ENCODE measurements at places on chromosomes 13 and 19. TPM values are rescaled to one million over a fixed set of nuclear protein-coding genes. Genes with fewer than 3 reads are reported as not detected.

DNA sequence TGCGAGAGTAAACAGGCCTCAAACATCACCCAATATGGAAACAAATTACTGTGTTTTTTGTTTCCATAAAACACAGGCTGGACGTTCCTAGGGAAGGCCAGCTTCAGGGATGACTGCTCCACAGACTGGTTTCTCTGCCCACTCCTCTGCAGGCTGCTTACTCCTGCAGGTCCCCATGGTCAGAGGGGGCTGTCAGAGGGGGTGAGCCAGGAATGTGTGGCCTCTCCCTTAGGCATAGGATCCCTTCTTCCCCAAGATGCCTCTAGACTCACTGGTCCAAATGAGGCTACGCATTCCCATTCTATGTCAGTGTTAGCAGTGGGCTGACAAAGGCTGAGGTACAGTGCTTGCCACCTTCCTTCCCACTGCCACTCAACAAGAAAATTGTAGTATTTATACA lies 229.8 kb downstream of the LHFPL6 start:
- H3K36me3 ChIP-seq, result no peaks in the 10 kb centered on the region
- no peak for DNase-seq
- peaks cover 9% of the 10 kb centered on the region for H3K27me3 ChIP-seq
- H3K27ac ChIP-seq, result no peak overlapping the region
- no peaks in the 10 kb centered on the region for H3K4me1 ChIP-seq
- H3K4me3 ChIP-seq, result no peak overlapping the region

The TMPRSS9 gene
- total RNA-seq, result not detected

DNA sequence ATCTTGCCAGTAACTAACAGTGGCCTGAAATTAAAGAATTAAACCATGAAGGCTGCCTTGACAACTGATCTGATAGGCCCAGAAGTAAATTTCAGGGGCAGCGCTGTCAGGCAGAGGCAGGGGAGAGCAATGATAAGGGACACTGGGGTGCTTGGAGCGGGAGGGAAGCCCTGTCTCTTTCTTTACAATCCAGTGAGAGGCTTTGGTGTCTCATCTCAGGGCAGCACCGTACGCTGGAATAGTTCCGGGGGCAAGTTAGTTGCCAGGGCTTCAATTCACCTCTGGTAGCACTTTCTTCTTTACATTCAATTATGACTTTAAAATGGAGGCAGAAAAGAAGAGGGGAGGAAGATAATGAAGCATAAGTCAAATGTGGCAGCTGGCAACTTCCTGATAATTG lies 74.6 kb downstream of the CBY2 start:
- no peak overlapping the region for H3K4me3 ChIP-seq
- peaks cover 17% of the 10 kb centered on the region for H3K27me3 ChIP-seq
- DNase-seq, result no peak
- H3K4me1 ChIP-seq, result no peaks in the 10 kb centered on the region
- H3K36me3 ChIP-seq, result no peaks in the 10 kb centered on the region
- H3K27ac ChIP-seq, result no peak overlapping the region

The ZNF549 gene
- 6.6 TPM for total RNA-seq

DNA sequence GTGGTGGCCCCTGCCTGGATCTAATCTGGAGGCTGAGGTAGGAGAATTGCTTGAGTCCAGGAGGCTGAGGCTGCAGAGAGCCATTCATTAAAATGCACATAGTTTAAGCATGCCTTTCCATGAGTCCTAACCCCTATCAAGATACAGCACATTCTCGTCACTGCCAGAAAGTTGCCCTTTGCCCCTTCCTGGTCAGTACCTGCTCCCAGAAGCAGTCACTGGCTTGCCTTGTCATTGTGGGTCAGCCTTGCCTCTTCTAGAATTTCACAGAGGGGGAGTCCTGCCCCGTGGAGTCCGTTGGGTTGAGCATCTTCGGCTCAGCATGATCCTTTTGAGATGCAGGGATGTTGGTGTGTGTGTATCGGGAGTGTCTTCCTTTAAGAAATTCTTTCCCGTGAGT lies 10.8 kb downstream of the BICRA start:
- H3K4me3 ChIP-seq, result no peak overlapping the region
- H3K27me3 ChIP-seq, result no peaks in the 10 kb centered on the region
- peaks cover 3% of the 10 kb centered on the region for H3K4me1 ChIP-seq
- no peak overlapping the region for H3K27ac ChIP-seq

The LILRB5 gene
- not detected for total RNA-seq

The ZNF90 gene
- 16.6 TPM for total RNA-seq
